Neuronal stem cell (in vitro differentiated cells): ENCODE measurements at places on chromosomes 4 and X.

DNA sequence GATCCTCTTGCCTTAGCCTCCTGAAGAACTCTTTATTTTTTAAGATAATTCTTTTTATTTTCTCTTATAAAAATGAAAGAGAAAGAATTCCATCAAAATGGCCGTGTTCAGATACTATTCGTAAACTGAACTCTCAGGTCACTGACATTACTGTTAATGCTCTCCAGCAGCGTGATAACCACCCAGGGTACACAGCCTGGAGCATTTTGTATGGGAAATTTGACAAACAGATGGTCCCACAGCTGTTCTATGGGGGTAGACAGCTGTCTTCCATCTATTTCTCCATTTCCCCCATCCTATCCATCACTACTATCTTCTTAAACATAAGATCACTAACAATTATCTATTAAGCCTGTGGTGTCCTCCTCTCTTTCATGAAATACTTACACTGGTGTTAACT is 47.8 kb downstream of the SYNPO2 start:
- no peak for DNase-seq

GRCh38 chr4:108725457-108725856 is 37.4 kb downstream of the ETNPPL start:
- DNase-seq, result peak; percentile 8

DNA sequence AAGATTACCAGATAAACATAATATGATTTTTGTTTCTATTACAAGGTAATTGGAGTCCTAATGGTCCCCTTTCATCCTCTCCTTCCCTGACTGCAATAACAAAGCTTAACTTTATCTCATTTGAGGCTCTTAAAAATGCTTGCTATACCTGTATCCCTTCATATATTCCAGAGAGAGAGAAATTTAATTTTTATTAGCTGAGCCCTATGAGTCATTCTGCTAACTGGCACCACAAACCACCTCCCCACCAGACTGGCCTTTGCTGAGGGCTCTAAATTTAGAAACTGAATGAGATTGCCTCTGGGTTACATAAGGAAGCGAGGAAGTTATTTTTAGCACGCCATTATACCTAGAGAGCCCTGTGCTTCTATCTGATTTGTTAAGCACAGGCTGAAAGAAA is 27.4 kb downstream of the CBLL2 start:
- no peak for DNase-seq

GRCh38 chr4:100420571-100420970 is 97.3 kb downstream of the EMCN start:
- DNase-seq, result no peak

DNA sequence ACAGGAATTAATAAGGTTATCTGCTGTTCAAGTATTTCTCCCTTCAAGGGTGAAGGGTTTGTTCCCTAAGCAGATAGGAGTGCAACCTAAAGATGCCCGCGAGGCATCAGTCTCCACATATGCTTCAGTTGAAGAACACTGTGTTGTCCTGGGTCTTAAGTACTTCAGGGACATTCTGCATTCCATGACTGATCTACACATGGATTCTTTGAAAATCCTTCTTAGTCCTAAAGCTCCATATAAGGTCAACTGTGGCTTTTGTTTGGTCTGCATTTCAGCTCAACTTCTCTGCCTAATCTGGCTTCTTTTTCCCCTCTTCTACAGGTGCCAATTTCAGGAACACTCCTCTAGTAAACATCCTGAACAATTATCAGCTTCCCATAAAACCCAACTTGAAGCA is 21.8 kb upstream of the CTSO start:
- no peak for DNase-seq

- no peak for DNase-seq
Observed at GRCh38 chr4:158857951-158858350, 89.1 kb downstream of the FNIP2 start.

- DNase-seq, result no peak
Observed at GRCh38 chr4:6874981-6875380, 34.6 kb upstream of the TBC1D14 start.

- DNase-seq, result no peak
Observed at GRCh38 chr4:164384416-164384815, 369.5 kb upstream of the SMIM31 start.

DNA sequence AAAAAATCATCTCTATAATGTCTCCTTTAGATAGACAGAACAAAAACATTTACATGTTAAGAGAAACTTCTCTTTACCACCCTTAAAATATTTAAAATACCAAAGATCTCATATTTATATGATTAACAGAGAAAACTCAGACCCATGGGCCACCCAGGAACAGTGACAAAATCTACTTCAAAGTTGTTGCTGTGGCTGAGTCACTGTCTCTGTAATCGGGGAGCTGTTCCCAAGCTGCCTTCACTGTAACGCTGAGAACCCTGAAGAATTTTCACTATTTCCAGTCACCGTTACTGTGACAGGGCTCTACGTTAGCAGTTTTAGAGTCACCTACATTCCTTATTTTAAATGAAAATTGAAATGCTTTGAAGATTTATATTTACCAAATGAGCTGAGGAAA is 9.0 kb upstream of the DAPP1 start:
- DNase-seq, result no peak

- no peak for DNase-seq
Observed at GRCh38 chr4:168453146-168453545, 27.1 kb downstream of the DDX60L start.

GRCh38 chr4:183443655-183444213 is 702 bp upstream of the CDKN2AIP start:
- DNase-seq, result no peak

- no peak for DNase-seq
Observed at GRCh38 chr4:150890246-150890645, 124.8 kb downstream of the LRBA start.

DNA sequence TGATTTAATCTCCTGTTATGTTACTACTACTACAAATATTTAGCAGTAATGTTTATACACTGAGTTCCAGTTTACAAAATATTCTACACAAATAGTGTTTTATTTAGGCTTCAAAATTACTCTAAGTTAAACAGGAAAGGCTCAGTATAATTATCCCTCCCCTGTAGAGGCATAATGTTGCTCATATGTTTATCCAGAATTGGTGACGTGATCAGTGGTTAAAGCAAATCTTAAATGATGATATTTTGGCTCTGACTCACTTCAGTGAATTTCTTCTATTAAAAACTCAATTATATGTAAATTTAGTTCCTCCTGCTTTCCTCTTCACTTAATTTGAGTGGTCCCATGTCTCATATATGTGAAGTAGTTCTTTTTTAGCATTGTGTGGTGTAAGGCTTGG is 438.5 kb downstream of the ADGRL3 start:
- no peak for DNase-seq

DNA sequence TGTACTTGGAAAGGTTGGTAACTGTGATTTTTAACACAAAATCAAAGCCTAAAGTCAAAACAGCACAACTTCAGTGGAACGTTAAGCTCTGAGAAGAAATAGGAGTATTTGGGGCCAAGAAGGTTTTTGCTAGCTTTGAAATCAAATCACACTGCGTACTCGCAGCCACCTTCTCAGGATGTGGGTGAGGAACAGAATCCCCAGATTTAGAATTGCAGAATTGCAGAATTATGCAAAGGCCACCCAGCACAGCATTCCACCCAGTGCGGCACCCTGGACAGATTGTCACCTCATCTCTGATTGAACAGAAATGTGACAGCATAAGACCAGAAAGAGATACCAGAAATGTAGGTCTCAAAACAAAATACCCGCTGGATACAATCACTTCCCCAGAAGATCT is 181.1 kb downstream of the DHX15 start:
- no peak for DNase-seq

GRCh38 chr4:38489011-38489861 is 174.8 kb upstream of the KLF3 start:
- DNase-seq, result peak; percentile 91

GRCh38 chrX:40268188-40268520 is 170.4 kb upstream of the BCOR start:
- no peak for DNase-seq

- no peak for DNase-seq
Observed at GRCh38 chr4:55491486-55491885, 55.2 kb downstream of the CLOCK start.

DNA sequence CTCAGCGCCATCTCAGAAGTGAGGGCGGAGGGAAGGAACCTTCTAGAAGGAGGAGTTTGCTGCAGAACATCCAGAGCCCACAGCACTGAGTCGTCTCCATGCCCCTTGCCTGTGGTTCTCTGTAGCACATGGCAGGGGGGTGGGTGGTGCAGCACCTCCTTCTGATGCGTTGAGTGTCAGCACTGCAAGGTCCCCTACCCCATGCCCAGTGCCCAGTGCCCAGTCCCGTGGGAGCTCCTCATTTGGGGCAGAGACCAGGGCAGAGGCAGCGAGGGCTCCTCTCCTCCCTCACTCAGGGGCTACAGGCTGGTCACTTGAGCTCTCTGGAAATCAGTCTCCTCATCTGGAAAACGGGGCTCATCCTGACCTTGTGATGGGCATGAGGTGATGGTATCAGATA is 78.1 kb downstream of the HTRA3 start:
- no peak for DNase-seq

DNA sequence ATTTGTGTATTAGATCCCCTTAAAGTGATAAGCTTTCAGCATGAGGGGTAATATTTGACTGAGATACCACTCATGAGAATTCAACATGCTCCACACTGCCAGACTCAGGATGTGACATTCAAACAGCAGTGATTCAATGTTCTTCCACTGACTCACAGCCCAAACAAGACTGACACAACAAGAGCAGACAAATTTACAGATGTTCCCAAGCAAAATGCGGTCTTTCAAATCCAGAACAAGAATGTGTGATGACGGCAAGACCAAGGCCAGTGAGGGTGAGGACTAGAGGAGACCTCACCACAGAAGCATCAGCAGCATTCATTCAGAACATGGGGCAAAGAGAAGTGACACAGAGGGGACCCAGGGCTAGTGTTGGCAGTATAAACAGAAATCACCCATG is 99.3 kb upstream of the GRIA3 start:
- no peak for DNase-seq

- DNase-seq, result no peak
Observed at GRCh38 chrX:153465691-153466380, 4.5 kb downstream of the HAUS7 start.
